ENCODE measurements at places on chromosomes 6 and 20. TPM values are rescaled to one million over a fixed set of nuclear protein-coding genes. Genes with fewer than 3 reads are reported as not detected.

- no peak for DNase-seq
Measured at GRCh38 chr20:20827992-20828597, 115.7 kb upstream of the RALGAPA2 start.

KHDC3L gene
- not detected for total RNA-seq

DNA sequence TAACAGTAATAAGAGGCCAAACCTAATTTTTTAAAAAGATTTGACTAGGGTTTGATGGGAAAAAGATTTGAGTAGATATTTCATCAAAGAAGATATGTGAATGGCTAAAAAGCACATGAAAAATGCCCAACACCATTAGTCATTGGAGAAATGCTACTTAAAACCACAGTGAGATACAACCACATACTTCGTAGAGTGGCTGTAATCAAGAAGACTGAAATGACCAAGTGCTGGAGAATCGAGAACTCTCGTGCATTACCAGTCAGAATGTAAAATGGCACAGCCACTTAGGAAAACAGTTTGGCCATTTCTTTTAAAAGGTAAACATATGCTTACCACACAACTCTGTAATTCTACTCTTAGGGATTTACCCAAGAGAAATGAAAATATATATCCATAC, 175.5 kb downstream of the EYA2 start:
- DNase-seq, result peak; percentile 41

DNA sequence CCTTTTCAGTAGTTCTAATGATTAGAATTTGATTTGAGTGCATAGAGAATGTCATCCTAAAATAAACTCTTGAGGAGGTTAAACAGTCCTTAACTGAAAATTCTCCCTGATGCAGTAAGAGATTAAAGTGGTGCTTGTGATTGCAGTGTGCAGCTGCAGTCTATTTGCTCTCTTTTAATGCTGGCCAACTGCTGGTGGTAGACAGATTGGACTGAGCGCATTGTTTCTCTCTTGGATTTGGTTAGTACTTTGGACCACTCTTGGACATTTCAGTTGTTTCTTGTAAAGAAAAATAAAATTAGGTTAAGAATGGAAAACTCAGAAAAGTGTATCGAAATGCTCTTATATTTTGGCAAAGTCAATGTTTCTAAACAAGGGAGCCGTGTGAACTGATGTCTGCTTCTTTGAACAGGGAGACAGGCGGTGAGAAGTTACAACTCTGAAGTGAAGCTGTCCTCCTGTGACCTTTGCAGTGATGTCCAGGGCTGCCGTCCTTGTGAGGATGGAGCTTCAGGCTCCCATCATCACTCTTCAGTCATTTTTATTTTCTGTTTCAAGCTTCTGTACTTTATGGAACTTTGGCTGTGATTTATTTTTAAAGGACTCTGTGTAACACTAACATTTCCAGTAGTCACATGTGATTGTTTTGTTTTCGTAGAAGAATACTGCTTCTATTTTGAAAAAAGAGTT, 127.2 kb downstream of the CD109 start:
- no peak for DNase-seq

ACTL10 gene
- 0.49 TPM for total RNA-seq

DNA sequence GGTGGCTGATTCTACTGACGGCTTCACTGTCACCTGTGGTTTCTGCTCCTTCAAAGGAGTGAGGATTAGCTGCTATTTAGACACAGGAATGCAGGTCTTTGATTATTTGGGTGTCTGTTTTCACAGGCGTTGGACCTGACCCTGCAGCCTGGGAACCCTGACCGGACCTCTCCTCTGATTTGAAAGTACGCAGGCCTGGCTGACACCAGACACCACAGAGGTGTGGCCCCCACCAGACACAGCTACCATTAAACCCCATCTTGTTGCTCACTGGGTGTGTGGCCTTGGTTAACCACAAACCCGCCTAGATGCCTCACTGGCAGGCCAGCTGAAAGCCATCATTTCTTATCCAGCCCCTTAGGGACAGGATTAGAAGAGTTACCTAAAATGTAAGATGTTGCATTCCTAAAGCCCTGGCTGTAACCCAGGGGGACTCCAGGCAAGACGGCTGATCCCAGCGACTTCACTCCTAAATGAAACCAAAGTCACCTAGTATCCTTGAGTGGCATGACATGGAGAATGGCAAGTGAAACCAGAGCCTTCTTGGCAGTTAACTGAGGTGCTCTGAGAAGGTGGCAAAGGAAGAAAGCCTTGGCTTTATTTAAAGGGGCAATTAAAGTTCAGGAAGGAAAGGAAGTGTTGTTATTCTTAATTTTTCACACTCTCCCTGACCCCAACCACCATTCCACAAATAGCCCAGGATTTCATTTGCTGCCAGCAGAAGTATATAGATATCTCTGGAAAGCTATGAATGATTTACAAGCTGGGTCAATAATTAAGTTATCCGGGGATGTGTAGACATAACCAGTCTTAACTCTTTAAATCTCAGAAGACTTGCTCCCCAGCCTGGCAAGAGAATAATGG, 169.9 kb downstream of the QRSL1 start:
- peak; percentile 89 for DNase-seq

GRCh38 chr6:115323001-115323400, 737.7 kb downstream of the FRK start:
- DNase-seq, result no peak

- DNase-seq, result no peak
Measured at GRCh38 chr6:113423956-113424355, 433.2 kb upstream of the MARCKS start.

GRCh38 chr6:152858141-152858540, 107.5 kb downstream of the VIP start:
- DNase-seq, result no peak

GSTA1 gene
- 0.68 TPM for total RNA-seq

KIAA0408 gene
- total RNA-seq, result 2.6 TPM

GRCh38 chr6:138728662-138729061, 44.9 kb upstream of the CCDC28A start:
- no peak for DNase-seq

KCNB1 gene
- total RNA-seq, result not detected

RNF217 gene
- total RNA-seq, result 8.0 TPM

DNA sequence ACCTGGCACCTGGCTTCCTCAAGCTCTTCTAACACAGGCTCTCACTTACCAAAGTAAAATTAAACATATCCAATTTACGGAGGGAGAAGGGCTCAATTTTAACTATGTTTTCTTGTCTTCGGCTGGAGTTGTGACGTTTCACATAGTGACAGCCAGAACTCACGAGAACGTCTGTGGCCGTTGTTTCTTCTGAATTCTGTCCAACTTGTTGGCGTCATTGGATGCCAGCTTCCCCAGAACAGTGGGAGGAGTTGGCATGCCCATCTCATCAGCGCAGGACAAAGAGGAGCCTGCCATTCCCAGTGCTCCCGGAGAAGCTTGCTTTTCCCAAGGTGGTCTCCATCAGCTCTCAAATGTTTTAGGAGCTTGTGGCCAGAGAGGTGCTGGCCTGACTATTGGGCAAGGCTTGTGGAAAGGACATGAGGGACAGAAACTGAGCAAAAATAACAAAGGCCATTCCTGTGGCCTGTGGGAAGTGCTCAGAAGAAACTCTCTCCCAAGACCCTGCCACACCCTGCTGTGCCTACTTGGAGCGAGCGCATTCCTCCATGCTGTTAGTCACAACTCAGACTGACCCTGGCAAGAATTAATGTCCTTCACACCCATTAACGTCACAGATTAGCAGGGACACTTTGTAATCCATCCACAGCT, 265.4 kb upstream of the CDH4 start:
- DNase-seq, result no peak

- DNase-seq, result no peak
Measured at GRCh38 chr6:84854811-84855400, 90.5 kb upstream of the TBX18 start.

GRCh38 chr20:25048519-25048952, 9.4 kb downstream of the ACSS1 start:
- DNase-seq, result no peak

PANK2 gene
- 79.3 TPM for total RNA-seq

ZBTB22 gene
- 10.7 TPM for total RNA-seq

GRCh38 chr6:139909992-139910391, 535.5 kb upstream of the CITED2 start:
- no peak for DNase-seq

ADGRF5 gene
- 0.20 TPM for total RNA-seq

- DNase-seq, result no peak
Measured at GRCh38 chr20:63463400-63464288, 8.8 kb downstream of the KCNQ2 start.

DNA sequence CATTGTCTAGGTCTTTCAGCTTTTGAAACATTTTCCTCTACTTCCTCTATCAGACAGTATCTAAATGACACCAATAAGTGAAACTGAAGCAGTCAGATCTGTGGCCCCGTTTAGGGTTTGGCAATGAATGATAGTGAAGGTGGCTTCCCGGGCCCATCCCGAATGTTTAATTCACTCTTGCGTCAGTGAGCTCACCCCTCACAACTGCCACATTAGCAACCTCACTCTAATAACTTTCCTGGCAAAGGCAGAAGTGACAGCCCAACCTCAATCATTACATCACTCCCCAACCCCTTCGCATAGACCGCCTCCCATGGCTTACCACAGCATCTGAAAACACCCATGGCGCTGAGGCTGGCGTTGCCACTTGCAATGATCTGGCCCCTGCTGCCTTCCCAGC, 92.4 kb upstream of the CD83 start:
- DNase-seq, result no peak

CCHCR1 gene
- total RNA-seq, result 23.4 TPM

DNA sequence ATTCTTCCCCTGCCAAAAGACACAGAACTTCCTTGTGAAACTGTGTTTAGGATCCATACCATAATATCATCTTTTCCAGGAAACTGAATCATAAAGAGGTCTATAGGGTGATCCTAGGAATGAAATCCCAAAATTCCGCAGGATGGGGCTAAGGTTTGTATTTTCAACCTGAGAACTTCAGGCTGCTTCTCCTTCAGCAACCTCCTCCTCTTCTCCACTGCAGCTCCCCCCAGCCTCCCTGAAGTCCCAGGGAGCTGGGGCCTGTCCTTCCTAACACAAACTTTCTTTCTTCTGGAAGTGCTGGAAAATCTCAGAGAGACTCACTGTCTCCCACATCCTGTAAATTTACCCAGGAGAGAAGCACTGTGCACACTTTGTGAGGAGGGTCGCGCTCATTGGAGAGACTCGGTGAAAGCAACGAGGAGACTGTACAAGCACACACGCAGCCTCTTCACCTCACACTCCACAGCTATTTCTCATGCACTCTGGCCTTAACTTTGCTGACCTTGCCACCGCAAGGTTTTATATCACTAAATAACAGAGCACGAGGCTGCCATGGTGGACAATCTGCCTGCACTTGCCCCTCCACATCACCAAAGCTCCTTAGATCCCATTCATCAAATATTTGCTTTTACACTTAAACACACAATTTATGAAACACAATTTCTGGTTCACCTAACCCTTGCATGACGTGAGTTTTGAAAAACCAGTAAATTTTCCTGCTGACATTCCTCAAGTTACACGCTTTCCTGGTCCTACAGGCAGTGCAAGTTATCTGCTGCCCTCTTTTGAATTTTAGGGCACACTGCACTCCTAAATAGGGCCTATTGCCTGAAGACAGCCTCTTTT, 14.3 kb downstream of the ID4 start:
- peak; percentile 34 for DNase-seq

DNA sequence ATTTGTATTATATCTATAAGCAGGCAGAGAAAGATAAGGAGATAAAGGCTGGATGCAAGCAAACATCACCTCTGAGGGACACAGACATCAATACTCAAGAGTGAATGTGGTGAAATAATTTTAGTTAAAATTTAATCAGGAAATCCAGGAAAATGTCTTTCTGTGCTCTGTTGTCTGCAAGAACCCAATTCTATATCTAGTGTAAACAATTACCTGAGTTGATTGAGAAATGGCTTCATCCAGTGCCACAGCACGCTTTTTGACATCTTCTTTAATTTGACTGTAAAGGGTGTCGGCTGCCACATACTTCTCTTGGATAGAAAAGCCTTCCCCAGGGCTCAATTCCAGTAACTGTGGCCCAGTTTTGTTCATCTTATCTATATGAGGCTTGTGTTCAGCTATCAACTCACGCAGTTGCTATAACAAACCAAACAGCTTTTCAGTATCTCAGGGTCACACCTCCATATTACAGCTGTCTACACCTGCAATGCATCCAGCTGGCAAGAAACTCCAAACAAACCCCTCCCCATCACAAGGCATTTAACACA, 131.6 kb downstream of the DST start:
- no peak for DNase-seq

MICAL1 gene
- 22.3 TPM for total RNA-seq

GRCh38 chr6:135759831-135760230, 91.7 kb upstream of the PDE7B start:
- DNase-seq, result peak; percentile 59

DNA sequence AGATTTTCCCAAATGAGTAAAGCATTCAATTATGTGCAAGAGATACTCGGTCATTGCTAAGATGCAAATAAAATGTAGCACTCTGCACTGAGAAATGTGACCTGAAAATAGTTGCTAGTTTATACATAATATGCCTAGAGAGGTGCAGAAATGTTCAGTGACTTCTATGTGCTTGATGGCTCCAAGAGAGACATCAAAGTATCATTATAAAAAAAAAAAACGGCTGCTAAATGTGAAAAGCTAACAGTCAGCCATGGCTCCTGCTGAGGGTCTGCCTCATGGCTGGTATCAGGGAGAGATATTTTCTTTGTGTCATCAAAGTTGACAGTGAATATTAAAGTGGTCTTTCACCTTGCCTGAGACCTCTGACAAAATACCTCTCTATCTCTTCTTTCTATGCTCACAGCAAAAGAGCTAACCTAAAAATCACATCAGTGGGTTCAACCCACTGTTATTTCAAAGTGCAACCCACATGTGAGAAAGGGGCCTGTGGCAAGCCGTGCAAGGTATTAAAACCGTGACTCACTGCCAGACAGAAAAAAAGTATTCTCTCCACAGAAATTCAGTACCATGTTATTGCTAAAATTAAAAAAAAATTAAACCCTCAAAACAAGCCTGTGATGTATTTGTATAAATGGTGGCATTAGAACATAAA, 259.0 kb downstream of the HIVEP2 start:
- DNase-seq, result no peak

DNA sequence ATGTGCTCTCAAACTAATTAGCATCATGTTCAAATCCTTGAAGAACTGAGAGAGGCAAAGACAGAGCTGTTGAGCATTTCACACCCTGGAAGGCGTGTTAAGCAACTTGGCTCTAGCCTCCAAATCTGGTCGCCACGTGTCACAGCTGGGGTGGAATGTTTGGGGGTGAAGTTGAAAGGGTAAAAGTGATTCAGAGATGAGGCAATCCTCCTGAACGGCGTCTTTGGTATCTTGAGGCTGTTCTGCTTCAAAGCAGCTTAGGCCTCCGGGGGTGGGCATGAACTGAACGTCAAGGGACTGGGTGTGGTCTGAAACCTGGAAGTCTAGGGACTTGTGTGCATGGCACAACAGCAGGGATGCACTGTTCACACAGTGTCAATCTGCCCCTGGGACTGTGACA, 62.3 kb downstream of the TRAM2 start:
- DNase-seq, result peak; percentile 83

DNA sequence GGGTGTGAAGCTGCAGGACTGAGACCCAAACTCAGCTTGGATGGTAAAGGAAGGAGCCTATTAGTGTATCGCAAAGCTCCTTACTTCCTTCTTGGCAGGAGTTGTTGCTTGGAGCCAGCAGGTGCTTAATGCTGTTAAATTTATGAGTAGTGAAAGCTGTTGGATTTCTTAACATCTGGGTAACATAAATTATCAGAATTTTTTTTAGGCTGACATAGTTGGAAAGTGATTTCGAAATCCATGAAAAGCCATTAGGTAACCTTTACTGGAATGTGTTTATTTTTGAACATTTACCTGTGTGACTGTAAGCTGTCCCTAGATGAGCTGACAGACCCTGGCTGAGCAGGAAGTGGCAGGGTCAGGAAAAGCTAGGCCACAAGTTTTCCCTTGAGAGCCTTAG, 470.4 kb upstream of the SLC35B3 start:
- DNase-seq, result no peak

MDFI gene
- total RNA-seq, result 5.0 TPM

GRCh38 chr20:22863826-22864225, 171.3 kb upstream of the SSTR4 start:
- DNase-seq, result no peak

ZC2HC1B gene
- not detected for total RNA-seq

All from RPMI7951 (cell line).